Temporal lobe (tissue), 4 donors: ENCODE measurements at places on chromosomes 11 and 22. TPM values are rescaled to one million over a fixed set of nuclear protein-coding genes. Genes with fewer than 3 reads are reported as not detected.

The MS4A3 gene
- total RNA-seq = 0.98 TPM

The TAF1D gene
- total RNA-seq = 131 TPM

The CBLIF gene
- not detected for total RNA-seq

The TNNT3 gene
- total RNA-seq = not detected

The DLAT gene
- total RNA-seq = 30.2 TPM

The OR6A2 gene
- total RNA-seq = 0.49 TPM

The TSSK2 gene
- not detected for total RNA-seq
